ENCODE measurements at places on chromosomes 5 and 9.

DNA sequence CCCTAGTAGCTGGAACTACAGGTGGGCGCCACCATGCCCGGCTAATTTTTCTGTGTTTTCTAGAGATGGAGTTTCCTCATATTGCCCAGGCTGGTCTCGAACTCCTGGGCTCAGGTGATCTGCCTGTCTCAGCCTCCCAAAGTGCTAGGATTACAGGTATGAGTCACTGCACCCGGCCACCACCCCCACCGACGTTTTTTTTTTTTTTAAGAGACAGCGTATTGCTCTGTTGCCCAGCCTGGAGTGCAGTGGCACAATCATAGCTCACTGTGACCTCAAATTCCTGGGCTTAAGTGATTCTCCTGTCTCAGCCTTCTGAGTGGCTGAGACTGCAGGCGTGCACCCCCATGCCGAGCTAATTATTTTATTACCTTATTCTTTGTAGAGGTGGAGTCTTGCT is 38.2 kb downstream of the WDR70 start:
- DNase-seq: no peak

DNA sequence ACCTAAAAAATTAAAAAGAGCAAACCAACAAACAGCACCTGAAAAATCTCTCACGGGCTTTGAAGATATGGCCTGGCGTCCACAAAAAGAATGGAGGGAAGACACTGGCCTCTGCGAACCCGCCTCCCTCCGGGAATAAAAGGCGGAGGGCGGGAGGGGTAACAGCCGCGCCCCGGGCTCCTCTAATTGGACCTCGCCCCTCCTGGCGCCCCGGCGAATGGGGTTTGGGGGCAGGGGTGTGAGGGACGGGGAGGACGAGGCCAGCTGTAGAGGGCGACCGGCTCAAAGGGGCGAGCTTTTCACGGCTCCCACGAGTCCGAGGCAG is 753 bp downstream of the FANCC start:
- DNase-seq: no peak

DNA sequence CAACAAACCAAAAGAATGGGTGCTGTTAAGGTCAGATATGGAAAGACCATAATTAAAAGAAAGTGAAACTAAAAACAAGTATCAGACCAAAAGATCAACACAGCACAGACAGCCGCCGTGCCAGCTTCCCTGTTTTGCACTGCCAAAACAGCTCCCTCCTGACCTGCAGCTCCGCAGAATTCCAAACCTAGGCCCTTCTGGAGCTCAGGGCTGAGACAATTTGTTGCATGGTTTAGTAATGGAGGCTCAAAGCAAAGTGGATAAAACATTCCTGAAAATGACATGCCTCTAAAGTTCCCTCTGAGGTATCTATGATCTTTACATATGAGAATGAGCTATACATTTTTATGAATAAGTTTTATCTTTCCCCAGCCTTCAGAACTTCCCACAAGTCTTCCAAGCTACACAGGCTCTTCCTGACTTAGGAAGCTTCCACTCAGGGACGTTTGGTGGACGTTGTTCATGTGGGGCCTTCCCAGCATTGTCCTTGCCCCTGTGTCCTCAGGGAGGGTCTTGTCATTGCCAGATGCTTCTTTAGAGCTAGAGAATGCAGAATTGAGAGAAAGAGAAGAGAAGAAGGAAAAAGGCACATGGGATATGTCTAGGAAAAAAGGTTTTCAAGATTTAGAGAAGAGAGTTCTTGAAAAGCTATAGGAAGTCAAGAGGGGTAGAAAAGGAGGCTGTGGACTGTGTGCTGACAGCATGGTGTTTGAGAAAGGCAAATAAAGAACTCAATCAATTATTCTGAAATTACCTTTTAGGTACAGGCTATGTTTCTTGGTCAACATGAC is 28.4 kb upstream of the SSBP2 start:
- no peak for DNase-seq

GRCh38 chr9:137077010-137077747 is at the start of gene UAP1L1:
TSS of gene UAP1L1 (plus strand) at chr9:137077517. CDS start at chr9:137077533, 16 bp downstream.
- DNase-seq: no peak

DNA sequence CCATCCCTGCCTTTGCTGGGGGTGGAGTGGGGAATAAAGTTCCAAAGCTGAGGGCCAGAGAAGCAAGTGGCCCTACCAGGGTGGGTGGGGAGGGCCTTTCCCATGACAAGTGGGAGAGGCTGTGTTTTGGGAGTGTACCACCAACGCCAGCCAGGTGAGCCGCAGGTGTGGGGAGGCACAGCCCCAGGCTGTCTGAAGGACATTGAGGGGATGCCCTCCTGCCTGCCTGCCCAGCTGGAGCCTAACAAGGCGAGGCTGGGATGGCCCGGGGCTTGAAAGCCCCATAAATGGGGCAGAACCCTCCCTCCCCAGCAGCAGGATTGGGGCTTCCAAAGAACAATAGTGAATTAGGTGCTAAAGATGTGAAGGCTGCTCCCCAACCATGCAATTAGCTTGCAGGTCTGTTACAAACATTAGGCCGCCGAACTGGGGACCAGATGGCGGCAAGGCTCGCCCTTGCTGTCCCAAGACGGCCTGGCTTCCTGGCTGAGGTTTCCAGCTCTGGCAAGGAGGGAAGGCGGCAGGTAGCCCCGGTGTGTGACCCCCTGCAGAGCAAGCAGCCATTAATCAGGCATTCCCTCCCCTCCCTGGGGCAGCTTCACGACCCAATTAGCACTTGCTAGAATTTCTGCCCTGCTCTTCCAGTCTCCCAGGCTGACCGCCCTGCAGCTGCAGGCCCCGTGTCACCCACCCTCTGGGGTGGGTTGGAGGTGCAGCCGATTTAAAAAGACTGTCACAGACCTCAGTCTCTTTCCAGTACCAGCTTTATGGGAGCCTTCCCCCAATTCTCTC is 42.9 kb downstream of the FGF18 start:
- no peak for DNase-seq

Data from fibroblast of skin of left biceps (primary cell).